ENCODE measurements at places on chromosomes 13 and 19.

DNA sequence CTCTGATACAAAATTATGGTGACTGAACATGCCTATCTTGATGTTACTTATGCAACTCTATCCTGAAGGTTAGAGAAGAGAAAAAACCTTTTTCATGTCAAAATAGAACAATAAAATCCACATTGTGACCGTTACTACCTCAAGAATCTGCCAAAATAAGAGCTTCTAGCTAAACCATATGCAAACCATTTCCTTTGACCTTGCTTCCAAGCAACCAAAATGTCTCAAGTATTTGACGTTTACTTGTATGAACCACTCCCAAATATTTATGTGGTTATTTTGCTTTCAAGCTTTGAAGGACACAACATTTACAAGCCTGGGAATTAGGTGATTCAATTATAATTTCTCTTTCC is 13.9 kb downstream of the FOXO1 start:
- no peak for DNase-seq

DNA sequence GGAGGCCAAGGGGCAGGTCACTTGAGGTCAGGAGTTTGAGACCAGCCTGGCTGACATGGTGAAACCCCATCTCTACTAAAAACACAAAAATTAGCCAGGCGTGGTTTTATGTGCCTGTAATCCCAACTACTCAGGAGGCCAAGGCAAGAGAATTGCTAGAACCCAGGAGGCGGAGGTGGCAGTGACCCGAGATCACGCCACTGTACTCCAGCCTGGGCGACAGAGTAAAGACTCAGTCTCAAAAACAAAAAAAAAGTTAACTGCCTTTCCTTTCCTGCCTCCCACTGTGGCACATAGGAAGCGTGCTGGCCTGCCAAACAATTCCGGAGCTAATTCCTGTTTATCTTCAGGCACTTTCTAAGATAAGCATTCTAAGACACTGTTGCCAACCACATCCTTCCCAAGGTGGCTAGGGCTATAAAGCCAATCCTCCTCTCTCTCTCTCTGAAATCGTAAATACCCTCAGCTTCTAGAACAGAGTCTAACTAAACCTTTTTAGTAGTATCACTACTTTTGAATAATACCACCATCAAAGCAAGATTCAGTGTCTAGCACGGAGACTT is 21.6 kb downstream of the SLC25A30 start:
- DNase-seq: peak; percentile 21

- DNase-seq: no peak
Observed at GRCh38 chr13:107157271-107157670, 589.3 kb upstream of the ARGLU1 start.

DNA sequence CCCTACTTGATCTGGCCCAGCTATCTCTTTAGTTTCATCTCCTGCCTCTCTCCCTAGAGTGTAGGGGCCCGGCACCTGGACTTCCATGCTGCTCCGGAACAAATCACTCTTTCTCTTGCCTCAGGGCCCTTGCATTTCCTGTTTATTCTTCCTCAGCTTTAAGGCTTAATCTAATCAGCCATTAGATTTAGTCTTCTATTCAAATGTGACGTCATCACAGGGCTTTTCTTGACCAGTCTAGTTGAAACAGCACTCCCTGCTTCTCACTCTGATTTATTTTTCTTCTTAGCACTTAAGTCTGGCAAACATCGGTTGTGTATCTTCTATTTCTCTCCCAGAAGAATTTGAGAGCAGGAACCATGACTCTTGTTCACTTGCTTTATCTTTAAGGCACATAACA is 564.1 kb downstream of the EFNB2 start:
- no peak for DNase-seq

- DNase-seq: no peak
Observed at GRCh38 chr13:97700306-97700848, 253.1 kb upstream of the IPO5 start.

GRCh38 chr13:32314271-32315237 is 609 bp downstream of the ZAR1L start:
- no peak for DNase-seq

DNA sequence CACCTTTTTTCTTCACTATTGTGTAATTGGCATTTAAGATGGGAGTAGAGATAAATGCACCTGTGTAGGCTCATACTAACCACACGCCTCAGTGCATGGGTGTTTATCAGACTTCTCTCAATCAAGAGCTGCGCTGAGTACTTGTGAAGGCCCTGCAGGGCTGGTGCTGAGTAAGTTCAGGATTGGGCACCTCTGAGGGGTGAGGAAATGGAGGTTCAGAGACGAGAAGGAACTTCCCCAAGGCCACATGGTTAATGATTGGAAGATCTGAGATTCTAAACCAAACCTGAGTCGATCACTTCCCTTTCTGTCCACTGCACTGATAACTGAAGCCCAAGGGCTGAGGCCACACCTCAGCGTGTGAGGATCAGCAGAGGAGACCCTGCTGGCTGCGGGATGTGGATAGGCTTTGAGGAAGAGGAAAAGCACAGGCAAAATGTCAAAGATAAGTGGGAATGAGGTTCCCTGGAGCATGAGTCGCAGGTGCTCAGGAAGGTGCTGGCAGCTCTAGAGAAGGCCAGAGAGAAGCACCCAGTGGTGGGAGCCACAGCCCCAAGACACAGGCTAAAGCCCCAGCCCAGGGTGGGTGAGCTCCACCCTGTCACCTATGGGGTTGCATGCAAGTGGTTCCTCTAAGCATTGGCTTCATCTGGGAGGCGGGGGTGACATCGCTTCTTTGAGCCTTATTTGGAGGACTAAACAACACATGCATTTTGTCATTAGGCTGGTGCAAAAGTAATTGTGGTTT is 32.3 kb upstream of the GJB6 start:
- no peak for DNase-seq

GRCh38 chr13:29593605-29594297 is 1.7 kb downstream of the SLC7A1 start:
- no peak for DNase-seq

- DNase-seq: no peak
Observed at GRCh38 chr19:28705008-28705407, 507.9 kb downstream of the UQCRFS1 start.

DNA sequence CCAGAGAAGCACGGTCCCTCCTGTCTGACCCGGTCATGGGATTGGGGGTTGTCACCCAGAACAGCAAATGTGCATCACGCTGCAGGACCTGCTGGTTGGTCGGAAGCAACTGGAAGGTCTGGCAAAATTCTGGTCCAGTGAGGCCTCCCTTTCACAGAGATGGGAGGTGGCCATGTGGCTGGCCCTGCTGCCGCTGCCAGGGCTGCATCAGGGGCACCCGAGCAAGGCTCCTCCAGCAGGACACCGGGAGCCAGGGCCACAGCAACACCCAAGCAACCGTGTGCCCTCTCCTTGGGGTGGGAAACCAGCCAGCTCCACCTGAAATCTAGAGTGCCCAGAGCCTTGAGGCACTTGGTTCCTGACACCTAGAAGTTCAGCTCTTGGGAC is 11.5 kb upstream of the GAS6 start:
- no peak for DNase-seq

DNA sequence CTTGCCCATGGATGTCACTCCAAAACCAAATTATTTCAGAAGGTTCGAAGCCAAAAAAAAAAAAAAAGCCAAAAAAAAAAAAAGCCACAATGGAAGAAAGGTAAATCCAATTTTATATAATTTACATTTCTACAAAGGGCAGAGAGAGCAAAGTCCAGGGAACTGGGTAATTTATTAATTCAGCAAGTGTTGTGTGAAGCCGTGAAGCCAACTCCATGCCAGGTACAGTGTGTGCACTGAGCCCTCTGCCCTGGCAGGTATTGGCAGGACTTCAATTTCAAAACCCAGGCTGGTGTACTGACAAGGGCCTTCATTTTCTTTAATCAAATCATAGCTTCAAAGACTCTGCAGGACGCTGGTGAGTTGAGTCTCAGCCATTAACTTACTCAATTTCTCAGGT is 5.5 kb upstream of the RFPL4A start:
- DNase-seq: no peak

GRCh38 chr19:15684828-15685227 is 11.9 kb downstream of the CYP4F12 start:
- peak; percentile 7 for DNase-seq

- no peak for DNase-seq
Observed at GRCh38 chr19:41638641-41639081, 11.8 kb upstream of the CEACAM4 start.

DNA sequence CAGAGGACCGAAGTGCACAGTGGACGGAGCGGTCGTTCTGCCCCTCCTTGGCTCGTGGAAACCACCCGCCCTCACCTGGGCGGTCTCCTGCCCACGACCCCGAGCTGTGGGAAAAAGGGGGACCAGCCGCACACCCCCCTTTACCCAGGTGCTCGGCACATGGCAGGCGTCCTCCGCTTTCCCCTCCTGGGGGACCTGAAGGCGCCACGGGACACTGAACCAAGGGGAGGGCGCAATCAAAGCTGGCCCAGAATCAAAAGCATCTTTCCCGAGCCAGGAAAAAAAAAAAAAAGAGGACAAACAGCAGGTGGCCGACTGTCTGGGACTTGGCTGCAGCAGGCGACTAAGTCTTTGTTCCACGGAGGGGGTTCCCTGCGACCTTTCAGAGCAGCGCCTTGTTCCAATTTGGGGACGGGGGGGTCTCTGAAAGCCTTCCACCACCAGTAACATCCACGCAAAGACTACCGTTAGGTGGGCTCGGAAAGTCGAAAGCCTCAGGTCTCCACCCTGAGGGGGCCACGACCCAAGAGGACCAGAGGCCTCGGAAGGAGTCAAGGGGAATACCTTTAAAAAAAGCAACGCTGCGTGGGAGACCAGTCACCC is 1.1 kb downstream of the MBD3 start:
- no peak for DNase-seq

GRCh38 chr19:55576746-55577145 is 3.9 kb downstream of the ZNF579 start:
- DNase-seq: no peak

GRCh38 chr19:54670576-54671357 is 8.0 kb downstream of the LILRB4 start:
- no peak for DNase-seq

DNA sequence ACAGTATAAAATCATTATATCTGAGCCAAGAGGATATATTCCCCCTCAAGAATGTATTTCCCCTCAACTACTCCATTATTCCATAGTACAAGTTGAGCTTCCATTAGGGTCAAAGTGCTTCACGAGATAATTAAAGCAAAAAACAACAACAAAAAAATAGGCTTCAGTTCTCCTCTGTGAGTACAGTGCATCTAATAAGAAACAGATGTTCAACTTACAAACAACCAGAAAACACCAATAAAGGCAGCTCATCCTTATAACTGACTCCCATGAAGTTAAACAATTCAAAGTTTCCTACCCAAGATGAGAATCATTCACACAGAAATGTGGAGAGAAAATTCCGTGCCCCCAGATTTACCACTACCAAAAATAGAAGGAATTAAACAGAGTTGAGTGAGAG is 854.4 kb downstream of the PCDH9 start:
- DNase-seq: no peak
